Aortic smooth muscle cell (primary cell): ENCODE measurements at places on chromosomes 12 and 14. TPM values are rescaled to one million over a fixed set of nuclear protein-coding genes. Genes with fewer than 3 reads are reported as not detected.

The CCDC177 gene
- total RNA-seq: not detected in 2 replicates

The HELB gene
- total RNA-seq: 1.7 and 3.2 TPM in 2 replicates

The AMN gene
- total RNA-seq: not detected in 2 replicates

The GALNT9 gene
- total RNA-seq: 0.06 and 0.26 TPM in 2 replicates

The PROX2 gene
- total RNA-seq: not detected in 2 replicates

The CLEC9A gene
- not detected in 2 replicates for total RNA-seq

The INHBE gene
- total RNA-seq: 0.06 TPM in 1 of 2 replicates, not detected in the other

The CLEC6A gene
- not detected in 2 replicates for total RNA-seq

The WSB2 gene
- 337 and 405 TPM in 2 replicates for total RNA-seq

The MAP1LC3B2 gene
- 0.53 and 1.1 TPM in 2 replicates for total RNA-seq

The TMPRSS12 gene
- not detected in 2 replicates for total RNA-seq

The DHH gene
- total RNA-seq: under 0.01 and 0.06 TPM in 2 replicates

The TSPAN8 gene
- 99.4 and 200 TPM in 2 replicates for total RNA-seq

The GLS2 gene
- total RNA-seq: 0.13 TPM in 1 of 2 replicates, not detected in the other

The KRT77 gene
- not detected in 2 replicates for total RNA-seq

The DYRK2 gene
- total RNA-seq: 34.7 and 38.1 TPM in 2 replicates

The RAB15 gene
- total RNA-seq: 1.7 and 2.6 TPM in 2 replicates

The LETMD1 gene
- total RNA-seq: 39.9 and 43.4 TPM in 2 replicates
